Testis (tissue), 5 donors: ENCODE measurements at places on chromosomes 2 and 18. TPM values are rescaled to one million over a fixed set of nuclear protein-coding genes. Genes with fewer than 3 reads are reported as not detected.

DNA sequence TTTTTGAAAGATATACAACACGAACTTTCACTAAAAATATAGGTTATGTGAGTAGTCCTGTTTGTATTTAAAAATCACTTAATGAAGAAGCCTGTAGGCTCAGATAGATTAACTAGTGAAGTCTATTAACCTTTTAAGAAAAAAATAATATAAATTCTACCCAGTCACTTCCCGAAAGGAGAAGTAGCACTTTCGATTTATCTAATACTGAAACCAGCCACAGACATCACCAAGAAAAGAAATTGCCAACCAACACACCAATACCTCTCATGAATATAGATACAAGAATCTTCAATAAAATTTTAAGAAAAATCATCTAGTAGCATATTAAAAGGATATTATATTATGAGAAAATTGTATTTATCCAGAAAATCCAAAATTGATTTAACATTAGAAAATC lies 160.5 kb downstream of the GALNT13 start:
- H3K36me3 ChIP-seq: no peaks in the 10 kb centered on the region
- no peaks in the 10 kb centered on the region for H3K27me3 ChIP-seq
- no peak overlapping the region for H3K4me3 ChIP-seq
- DNase-seq: no peak
- H3K27ac ChIP-seq: no peak overlapping the region
- no peaks in the 10 kb centered on the region for H3K4me1 ChIP-seq

GRCh38 chr2:69567909-69568300 lies 75.6 kb downstream of the AAK1 start:
- no peaks in the 10 kb centered on the region for H3K27me3 ChIP-seq
- H3K36me3 ChIP-seq: no peaks in the 10 kb centered on the region
- no peak for DNase-seq
- no peak overlapping the region for H3K4me3 ChIP-seq

Gene EGR4
- total RNA-seq: 14.9 TPM

Gene DNAH6
- 7.1 TPM for total RNA-seq

GRCh38 chr2:24403832-24404212 lies 43.5 kb upstream of the ITSN2 start:
- H3K4me1 ChIP-seq: no peaks in the 10 kb centered on the region
- H3K36me3 ChIP-seq: no peaks in the 10 kb centered on the region
